ENCODE measurements at places on chromosomes 12 and 14.
A peak's percentile ranks its signal among the peaks of the same experiment; 100 is the strongest.

- no peak for DNase-seq
Measured at GRCh38 chr14:89309670-89310177, 107.3 kb downstream of the FOXN3 start.

DNA sequence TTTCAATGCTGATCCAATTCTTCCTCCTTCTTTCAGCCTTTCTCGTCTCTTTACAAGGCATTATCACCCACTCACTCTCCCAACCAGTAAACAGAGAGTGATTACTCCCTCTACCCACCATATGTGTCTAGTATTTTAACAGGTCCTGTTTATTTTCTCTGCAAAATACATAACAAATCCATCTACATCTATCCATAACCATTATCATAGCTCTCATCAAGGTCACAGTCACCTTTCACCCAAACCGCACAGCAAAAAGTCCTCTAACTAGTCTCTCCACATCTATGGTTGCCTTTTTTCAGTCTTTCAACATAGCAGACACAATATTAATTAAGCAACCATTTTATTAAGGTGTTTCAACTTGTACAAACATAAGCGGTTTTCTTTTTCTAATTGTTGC is 21.9 kb upstream of the RERG start:
- DNase-seq: no peak

GRCh38 chr12:1595026-1595561 is 713 bp upstream of the FBXL14 start:
- no peak for DNase-seq

GRCh38 chr12:123900871-123901376 is 71.7 kb downstream of the CCDC92 start:
- no peak for DNase-seq

GRCh38 chr12:124939421-124940142 is 25.1 kb upstream of the UBC start:
- DNase-seq: peak; percentile 90

- DNase-seq: no peak
Measured at GRCh38 chr12:46771268-46771827, 54.4 kb downstream of the SLC38A4 start.

DNA sequence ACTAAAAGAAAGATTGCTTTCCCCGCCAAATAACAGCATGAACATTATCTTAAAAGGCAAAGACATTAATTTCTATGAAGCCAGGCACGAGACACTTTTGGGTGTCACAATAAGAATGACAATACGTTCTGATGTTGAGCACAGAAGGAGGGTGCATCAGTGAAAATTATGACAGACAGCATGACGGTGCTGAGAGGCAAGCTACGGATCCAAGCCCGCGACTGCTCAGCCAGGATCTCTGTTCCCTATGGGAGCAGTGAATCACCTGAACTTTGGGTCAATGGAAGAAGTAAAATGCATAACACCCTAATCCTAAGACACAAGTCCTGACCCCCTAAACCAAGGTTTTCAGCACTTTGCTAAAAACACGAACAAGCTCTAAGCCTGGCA is 51.7 kb downstream of the SLC25A47 start:
- DNase-seq: no peak

Data from stimulated activated CD4-positive, alpha-beta T cell treated with anti-CD3 and anti-CD28 coated beads, Interleukin-1b, Interleukin-23, amount 100 ng/mL, for 4 hours (primary cell).